ENCODE measurements at places on chromosomes 13 and 19. TPM values are rescaled to one million over a fixed set of nuclear protein-coding genes. Genes with fewer than 3 reads are reported as not detected.

CGB2 gene
- total RNA-seq = not detected

ZSWIM9 gene
- 2.2 TPM for total RNA-seq

DNA sequence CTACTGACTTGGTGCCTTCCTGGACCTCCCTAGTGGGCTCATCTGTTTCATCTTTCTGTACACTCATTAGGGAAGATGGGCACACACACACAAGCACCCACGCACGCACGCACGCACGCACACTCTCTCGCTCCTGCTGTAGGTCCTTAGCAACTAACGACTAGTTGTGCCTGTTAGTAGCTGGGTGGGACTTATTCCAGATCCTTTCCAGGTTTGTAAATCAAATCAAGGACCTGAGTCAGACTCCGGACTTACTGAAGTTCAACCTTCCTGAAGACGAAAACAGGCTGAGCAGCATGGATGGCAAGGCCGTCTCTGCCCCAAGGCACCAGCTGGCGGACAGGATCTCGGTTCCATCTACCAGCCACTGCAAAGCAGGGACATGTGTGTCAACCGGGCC, 76.2 kb downstream of the SLC15A1 start:
- H3K36me3 ChIP-seq = no peaks in the 10 kb centered on the region
- no peaks in the 10 kb centered on the region for H3K27me3 ChIP-seq
- no peak for DNase-seq

DNA sequence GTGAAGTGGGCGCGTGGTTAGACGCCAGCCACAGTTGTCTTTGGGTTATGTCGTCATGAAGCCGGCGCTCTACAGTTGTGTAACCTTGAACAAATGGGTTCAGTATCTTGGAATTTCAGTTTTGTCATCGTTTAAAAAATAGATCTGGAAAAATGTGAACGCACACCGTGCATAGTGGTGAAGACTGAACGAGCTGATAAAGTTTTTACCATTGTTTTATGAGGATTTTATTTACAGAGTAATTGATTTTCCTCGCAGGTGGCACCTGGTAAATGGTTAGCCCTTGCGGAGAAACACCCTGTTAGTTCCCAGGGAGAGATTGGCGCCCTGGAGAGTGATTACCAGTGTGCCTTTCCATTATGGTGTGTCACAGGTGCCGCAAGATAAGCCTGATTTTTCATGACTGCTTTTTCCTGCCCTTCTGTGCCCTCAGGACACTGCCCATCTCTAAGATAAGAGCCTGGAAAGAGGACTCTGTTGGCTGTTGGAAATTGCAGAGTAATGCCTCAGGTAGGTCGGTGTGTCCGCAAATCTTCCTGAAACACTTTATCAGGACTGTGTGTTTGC, 577 bp downstream of the ZNF181 start:
- peaks cover 13% of the 10 kb centered on the region for H3K4me1 ChIP-seq
- no peaks in the 10 kb centered on the region for H3K27me3 ChIP-seq
- peak overlapping the region; percentile 96 for H3K27ac ChIP-seq

DNA sequence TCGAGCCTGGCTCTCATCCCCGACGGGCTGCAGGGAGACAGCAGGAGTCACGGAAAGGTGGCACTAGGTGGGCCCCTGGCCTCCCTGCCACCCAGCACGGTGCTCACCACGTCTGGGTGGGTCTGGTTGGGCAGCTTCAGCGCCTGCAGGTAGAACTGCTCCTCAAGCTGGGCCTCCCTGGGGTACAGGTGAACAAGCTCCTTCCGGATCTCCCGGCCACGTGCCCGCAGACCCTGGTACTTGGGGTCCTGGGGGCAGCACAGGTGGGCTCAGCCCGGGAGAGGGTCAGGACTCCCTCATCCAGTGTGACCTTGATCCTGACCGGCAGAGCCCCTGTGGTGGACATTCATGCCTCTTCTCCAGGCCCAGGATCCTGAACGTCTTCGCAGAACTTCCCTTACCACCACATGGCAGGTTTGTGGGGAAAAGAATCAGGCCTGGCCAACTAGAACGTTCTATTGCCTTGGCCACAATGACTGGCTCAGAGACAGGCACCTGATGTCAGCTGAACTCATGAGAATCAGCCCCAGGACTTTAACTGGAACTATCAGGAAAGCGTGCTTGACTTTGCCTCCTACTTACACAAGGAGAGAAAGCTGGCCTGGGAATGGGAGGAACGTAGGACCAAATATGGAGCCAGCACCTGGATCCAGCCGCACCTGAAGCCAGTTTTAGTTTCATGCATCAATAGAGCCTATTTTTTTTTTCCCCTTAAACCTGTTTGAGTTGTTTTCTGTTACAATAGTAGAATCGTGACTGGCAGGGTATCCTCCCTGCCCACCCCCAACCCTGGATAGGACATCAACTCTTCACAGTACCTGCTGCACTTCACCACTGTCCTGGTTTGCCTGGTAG, 8.9 kb downstream of the SARS2 start:
- H3K27ac ChIP-seq = no peak overlapping the region
- peaks cover 23% of the 10 kb centered on the region for H3K36me3 ChIP-seq
- H3K4me3 ChIP-seq = no peak overlapping the region
- H3K27me3 ChIP-seq = no peaks in the 10 kb centered on the region
- no peak for DNase-seq

GRCh38 chr19:6216996-6217751, 62.6 kb downstream of the MLLT1 start:
- H3K27ac ChIP-seq = no peak overlapping the region
- H3K27me3 ChIP-seq = no peaks in the 10 kb centered on the region
- no peak overlapping the region for H3K4me3 ChIP-seq
- H3K4me1 ChIP-seq = peaks cover 14% of the 10 kb centered on the region
- DNase-seq = peak; percentile 81

- H3K27ac ChIP-seq = no peak overlapping the region
- no peak overlapping the region for H3K4me3 ChIP-seq
- no peaks in the 10 kb centered on the region for H3K27me3 ChIP-seq
- H3K36me3 ChIP-seq = no peaks in the 10 kb centered on the region
- no peak for DNase-seq
Observed at GRCh38 chr13:49869519-49869918, 66.6 kb downstream of the SPRYD7 start.

- H3K27me3 ChIP-seq = peaks cover 22% of the 10 kb centered on the region
- H3K27ac ChIP-seq = no peak overlapping the region
- no peaks in the 10 kb centered on the region for H3K36me3 ChIP-seq
- no peak for DNase-seq
- H3K4me3 ChIP-seq = no peak overlapping the region
Observed at GRCh38 chr13:113734826-113735125, 24.2 kb upstream of the TMEM255B start.

- H3K4me3 ChIP-seq = no peak overlapping the region
- H3K27ac ChIP-seq = no peak overlapping the region
- no peaks in the 10 kb centered on the region for H3K36me3 ChIP-seq
- no peaks in the 10 kb centered on the region for H3K4me1 ChIP-seq
- no peak for DNase-seq
Observed at GRCh38 chr13:112143753-112144615, 77.0 kb downstream of the SOX1 start.

- H3K27me3 ChIP-seq = no peaks in the 10 kb centered on the region
- H3K4me3 ChIP-seq = no peak overlapping the region
- DNase-seq = no peak
- no peaks in the 10 kb centered on the region for H3K4me1 ChIP-seq
Observed at GRCh38 chr13:19573120-19573716, 11.9 kb upstream of the TPTE2 start.
